ENCODE measurements at places on chromosomes 6 and 20.

DNA sequence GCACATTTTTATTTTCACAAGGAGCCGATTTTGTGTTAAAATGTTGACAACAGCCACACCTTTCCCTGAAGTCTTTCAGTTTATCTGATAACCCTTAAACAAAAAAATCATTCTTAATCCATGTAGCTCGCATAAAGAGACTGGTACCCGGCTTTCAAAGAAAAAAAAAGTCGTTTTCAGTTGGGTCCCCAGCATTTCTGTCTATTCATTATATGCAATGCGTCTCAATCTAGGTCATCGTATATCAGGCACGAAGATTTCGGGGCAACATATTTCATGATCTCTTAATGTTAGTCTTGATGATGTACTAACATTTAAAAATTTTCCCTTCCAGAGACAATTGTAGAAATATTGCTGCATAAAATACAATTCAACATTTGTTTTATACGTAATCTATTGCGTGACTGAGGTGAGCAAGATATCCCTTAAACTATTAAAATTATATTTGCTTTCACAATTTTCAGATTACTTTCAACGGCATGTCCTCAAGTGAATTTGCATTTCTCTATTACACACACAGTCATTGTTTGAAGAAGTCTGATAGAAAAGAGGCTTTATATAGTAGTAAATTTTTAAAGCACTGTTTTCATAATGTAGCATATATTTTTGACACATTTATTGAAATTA is 2.9 kb upstream of the TUBB2B start:
- no peak for DNase-seq

GRCh38 chr20:17613328-17614175 is 43.7 kb downstream of the DSTN start:
- DNase-seq: no peak

- no peak for DNase-seq
These were observed 207.9 kb downstream of the CLVS2 start for GRCh38 chr6:123203928-123204327.

DNA sequence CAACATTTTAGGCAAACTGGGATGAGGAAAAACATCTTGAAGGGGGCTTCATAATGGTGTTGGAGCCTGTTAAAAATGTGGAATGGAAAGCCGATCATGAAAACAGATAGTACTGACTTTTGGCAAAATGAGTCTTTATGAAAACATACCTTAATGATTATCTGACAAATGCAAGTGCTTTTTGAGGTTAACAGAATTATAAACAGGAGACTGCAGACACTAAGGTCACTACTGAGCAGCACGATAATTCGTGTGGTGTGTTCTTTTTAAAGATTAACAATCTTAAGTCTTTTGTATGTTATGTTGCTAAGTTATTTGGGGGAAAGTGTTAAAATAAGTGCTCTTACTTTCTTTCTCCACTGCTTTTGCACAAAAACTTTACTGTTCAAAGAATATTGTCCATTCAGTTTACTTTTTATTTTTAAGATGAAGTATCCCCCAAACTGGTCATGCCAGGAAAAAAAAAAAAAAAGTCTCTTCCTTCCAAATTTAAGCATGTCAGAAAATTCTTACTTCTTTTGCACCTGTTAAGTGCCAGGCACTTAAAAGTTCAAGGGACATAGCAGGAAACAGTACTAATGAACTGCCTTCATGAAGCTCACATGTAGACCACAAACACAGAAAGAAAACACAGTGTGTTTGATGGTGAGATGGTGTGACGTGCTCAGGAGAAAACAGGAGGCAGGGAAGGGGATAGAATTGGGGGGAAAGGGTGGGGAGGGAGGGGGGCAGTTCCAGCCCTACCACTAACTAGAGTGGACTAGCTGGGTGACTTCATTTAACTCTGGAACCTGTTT is 73.2 kb downstream of the CDYL start:
- DNase-seq: no peak

- peak; percentile 6 for DNase-seq
These were observed 84.2 kb downstream of the THEMIS start for GRCh38 chr6:127816643-127817042.

GRCh38 chr20:40293740-40294139 is 395.3 kb downstream of the MAFB start:
- peak; percentile 43 for DNase-seq

GRCh38 chr20:53941680-53942471 is 128.5 kb downstream of the BCAS1 start:
- DNase-seq: peak; percentile 40

Measured in brain (organoid and tissue), 16 donors.